ENCODE measurements at places on chromosomes 4 and X.

DNA sequence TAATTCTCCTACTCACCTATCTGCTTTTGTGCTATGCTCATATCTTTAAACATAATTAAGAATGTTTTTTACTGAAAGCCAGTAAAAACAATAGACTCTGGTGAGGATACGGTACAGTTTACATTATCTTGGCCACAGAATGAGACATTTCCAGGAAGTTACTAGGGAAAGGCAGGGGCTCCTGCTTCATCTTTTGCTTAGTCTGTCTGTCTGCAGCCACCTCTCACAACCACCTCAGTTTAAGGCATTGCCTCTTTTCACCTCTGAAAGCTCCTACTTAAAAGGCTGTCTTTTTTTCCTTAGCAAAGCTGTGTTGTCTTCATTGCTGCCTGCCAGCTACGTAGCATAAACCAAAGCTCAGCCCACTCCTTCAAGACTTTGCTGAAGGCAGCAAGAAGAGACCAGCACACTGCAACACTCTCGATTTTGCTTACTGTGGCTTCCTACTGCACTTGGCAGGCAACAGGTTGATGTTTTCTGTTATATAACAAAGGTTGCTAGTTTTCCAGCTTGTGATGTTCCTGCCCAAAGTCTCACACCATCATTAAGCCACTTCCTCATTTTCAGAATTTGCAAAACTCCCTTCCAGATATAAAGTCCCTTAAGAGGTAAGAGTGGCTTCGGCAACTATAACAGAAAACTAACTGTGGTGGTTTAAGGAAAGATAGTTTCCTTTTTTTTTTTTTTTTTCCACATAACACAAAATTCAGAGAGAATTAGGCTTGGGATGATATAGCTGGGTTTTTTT lies 432.9 kb downstream of the GRXCR1 start:
- no peak for DNase-seq

DNA sequence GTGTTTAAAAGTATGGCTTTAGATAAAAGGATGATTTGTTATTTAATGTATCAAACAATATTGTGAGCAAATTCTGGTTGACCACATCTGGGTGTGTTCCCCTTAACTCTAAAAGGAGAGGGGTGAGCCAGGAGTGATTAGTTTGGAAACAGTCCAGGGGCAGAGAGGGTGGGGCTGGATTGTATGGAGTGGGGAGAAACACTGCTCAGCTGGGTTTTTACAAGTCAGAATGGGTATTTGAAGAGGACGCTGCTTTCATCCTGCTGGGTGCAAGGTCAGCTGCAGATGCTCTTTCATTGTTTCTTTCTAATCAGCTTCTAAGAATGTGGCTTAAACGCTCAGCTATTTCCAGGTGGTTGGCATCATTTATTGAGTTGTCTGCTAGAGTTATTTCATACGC lies 82.8 kb upstream of the LIMCH1 start:
- no peak for DNase-seq

- DNase-seq: no peak
Observed at GRCh38 chr4:11514779-11515419, 86.2 kb upstream of the HS3ST1 start.

GRCh38 chrX:123188081-123188480 lies 4.0 kb downstream of the GRIA3 start:
- DNase-seq: no peak

GRCh38 chr4:34950926-34951325 lies 1293.4 kb downstream of the ARAP2 start:
- DNase-seq: no peak

- no peak for DNase-seq
Observed at GRCh38 chr4:152700151-152700550, 20.4 kb upstream of the TMEM154 start.

DNA sequence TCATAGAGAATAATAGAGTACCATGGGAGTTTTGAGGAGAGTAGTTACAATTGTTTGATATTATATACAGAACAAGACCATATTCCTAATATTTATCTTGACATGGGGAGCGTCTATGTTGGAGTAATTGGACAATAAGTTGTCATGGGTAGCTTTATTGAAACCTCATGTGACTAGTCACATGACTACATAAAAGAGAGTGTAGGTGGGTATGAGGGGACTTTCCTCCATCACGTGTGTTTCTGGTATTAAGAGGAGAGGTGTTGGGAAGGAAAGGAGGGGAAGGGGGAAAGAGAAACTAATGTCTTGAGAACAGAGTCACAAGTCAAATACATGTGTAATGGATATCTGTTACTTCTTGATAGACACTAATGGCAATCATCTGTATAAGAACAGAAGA lies 33.1 kb downstream of the PDLIM5 start:
- no peak for DNase-seq

DNA sequence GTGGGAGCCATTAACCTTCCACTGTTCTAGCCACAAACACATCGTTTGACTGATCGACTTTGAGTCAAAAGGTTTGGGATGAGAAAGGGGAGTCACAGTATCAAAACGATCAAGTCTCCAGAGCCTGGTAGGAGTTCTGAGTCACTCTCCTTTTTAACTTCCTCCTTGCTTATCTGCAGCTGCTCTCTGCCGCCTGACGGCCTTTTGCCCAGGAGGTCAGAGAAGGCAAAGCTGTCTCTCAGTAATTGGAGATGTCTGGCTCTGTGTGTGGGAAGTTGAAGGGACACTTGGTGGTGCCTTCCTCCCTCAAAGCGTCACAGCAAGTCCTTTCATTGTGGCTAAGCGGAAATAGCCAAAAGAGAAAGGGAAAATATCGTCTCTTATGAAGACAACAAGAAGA lies 63.1 kb downstream of the ANOS1 start:
- DNase-seq: no peak

GRCh38 chr4:87805971-87806370 lies 6.6 kb downstream of the IBSP start:
- no peak for DNase-seq

- DNase-seq: no peak
Observed at GRCh38 chrX:56125946-56126345, 106.2 kb upstream of the KLF8 start.

GRCh38 chrX:153814591-153815315 lies 15.6 kb downstream of the PDZD4 start:
- no peak for DNase-seq

DNA sequence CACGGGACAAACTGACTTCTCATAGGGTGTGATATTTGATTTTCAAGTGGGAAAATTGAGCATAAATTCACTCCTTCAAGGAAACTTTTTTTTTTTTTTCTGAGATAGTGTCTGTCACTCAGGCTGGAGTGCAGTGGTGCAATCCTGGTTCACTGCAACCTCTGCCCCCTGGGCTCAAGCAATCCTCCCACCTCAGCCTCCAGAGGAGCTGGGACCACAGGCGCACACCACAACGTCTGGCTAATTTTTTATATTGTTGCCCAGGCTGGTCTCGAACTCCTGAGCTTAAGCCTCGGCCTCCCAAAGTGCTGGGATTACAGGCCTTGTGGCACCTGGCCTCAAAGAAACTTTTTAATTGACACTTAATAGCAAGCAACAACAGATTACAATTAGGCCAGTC lies 13.8 kb downstream of the CLDN34 start:
- no peak for DNase-seq

GRCh38 chr4:139916041-139916440 lies 237.9 kb downstream of the MAML3 start:
- DNase-seq: no peak

GRCh38 chr4:124806403-124806802 lies 93.9 kb upstream of the ANKRD50 start:
- DNase-seq: no peak

DNA sequence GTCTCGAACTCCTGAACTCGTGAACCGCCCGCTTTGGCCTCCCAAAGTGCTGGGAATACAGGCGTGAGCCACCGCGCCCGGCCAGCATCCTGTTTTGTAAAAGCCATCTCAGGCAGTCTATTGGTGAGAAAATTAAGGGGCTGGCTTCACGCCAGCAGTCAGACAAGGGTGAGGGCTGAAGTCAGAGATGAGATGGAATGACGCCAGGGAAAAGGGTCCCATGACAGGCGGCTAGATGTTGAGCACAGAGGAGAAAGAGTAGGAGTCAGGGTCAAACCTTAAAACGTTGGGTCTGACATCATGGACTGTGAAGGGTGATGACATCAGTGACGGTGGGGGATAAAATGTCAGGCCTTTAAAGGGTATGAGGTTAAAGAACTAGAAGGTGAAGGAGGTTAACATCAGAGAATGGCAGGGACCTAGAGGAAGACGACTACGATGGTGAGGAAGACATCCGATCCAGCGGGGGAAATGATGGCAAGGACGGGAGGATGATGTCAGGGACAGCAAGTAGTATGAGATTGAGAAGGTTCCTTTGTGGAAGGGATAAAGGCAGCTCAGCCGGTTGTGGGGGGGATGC lies 504 bp upstream of the RBM3 start:
- DNase-seq: peak; percentile 33

GRCh38 chrX:72255445-72255844 lies 16.6 kb upstream of the ERCC6L start:
- peak; percentile 26 for DNase-seq

DNA sequence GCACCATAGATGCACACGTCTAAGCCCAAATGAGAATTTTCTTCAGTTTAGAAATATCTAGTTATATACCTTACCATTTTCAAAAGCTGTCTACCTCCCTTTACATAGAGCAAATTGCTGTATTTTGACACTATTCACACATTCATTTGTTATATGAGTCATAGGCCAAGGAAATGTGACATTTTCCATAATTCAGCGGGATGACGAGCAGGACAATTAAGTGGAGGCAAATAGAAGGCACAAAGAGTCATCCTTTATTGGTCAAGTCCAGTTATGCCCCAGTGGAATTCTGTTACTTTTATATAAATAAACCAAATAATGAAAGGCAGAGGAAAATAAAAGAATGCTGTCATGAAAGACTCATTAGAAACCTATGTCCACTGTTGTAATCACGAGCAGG lies 27.9 kb downstream of the FGF13 start:
- DNase-seq: no peak

GRCh38 chrX:101408532-101408841 lies 465 bp downstream of the HNRNPH2 start:
- no peak for DNase-seq

DNA sequence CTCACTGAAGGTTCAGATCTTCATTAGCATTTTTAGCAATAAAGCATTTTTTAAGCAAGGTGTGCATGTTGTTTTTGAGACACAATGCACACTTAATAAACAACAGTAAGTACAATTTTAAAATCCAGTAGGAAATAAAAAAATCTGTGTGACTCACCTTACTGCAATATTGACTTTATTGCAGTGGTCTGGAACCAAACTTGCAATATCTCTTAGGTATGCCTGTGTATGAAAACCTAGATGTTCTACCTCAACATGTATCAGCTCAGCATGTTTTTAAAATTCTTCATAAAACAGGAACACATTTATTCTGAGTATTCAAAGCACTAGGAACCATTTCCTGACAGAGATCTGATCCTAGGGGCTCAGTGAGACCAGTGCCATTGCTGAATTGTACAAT lies 26.7 kb downstream of the NR0B1 start:
- no peak for DNase-seq

GRCh38 chr4:74152836-74153235 lies 5.1 kb upstream of the MTHFD2L start:
- DNase-seq: no peak

DNA sequence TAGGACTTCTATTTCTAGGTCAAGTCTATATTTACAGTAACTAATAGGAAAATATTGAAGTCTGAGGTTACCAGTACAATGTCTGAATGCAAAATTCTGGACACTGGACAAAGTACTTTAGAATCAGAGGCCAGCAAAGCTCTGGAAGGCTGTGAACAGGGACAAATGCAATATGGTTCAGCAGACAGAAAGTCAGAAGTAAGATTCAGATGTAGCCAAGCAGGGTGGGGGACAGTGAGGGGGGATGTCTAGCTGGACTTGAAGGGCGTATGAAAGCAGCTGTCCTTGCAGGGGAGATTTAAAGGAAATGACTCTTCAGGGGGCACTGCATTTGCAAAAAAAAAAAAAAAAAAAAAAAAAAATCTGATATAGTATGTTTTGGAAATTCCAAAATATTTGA lies 2.9 kb downstream of the SORBS2 start:
- DNase-seq: no peak

DNA sequence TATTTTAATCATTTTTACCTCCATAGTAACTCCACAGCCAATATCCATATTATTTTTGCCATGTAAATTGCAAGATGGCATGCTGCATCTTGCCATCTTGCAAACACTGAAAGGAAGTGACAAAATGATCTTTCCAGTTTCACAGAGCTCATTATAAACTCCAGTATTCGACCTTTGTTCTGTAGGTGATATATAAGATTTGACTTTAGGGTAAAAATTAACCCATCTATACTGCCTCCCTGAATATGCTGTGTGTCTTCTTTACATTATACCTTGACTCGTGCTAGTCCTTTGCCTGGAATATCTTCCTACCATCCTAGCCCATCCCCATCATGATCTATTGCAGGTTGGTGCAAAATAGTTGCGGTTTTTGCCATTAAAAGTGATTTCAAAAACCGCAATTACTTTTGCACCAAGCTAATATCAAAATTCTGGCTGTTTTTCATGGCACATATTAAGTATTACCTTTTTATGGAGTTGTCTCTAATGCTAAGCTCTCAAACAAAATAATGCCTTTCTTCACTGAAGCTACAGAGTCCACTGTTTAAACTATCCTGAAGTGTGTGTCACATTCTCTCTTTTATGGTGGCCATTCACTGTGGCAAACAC lies 161.1 kb downstream of the PCDH19 start:
- DNase-seq: no peak

- no peak for DNase-seq
Observed at GRCh38 chrX:135087867-135088266, 32.5 kb downstream of the ETDB start.

DNA sequence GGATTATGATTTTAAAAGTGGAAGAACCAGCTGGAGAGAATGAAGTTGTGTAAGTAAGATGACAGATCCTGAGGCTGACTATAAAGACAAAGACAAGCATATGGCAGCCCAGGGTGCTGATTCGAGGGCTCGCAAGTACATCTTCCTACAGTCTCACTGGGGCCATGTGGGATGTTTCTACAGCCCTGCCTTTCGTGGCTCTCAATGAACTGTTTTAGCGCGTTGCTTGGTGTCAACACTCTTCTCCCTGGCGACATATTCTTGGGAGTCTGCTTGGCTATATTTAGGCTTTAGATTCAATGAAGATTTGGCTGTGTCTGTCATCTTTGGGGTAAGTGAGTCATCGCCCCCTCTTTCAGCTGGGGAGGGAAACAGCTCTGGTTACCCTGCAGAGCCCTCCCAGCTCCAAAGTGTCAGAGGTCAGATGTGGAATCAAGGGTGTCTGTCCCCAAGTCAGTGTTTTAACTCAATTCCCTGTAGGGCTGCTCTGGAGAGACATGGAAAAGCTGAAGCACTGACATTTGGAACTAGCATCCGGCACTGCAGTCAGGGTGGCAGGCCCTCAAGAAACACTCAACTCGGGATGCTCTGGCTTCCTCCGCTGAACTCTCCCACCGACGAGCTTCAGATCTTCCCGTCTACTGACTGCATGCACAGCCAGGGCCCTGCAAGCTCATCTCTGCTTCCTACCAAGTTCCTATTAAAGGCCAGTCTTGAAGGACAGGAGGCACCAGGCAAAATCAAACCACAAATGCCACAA lies 65.7 kb downstream of the GATB start:
- no peak for DNase-seq
